BJ (cell line): ENCODE measurements at places on chromosomes 3 and 15.

DNA sequence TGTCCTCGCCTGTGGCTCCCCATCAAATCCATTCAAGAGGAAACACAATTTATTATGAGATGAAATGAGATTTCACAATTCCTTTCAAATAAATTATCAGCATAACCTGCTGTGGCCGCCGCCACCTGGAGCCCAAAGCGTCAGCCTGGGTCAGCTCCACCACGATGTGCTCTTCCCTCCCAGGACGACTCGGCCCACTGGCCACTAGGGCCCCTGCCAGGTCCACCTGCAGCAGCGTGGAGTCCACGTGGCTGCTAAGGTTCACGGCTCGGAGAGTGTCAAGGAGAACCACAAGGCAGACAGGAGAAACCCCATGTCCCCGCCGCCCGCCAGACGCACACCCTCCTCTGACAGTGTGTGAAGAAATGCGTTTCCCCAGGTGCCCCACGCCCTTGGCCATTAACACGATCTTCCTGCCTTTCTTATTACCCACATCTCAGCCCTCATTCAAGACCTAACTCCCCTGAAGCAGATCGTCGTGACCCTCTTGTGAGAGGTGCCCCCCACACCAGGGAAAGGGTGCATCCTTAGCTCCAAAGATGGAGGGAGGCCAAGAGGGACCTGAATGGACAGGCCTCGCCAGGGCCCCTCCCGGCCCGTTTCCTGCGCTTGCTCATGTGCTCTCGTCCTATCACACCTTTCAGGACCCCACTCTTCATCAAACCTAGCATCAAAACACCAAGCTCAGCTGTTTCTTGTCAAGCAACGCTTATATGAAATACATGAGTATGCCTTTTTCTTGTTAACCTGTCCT, 80.6 kb downstream of the OCA2 start:
- no peak for DNase-seq

GRCh38 chr3:162586591-162586990, 1090.0 kb downstream of the OTOL1 start:
- DNase-seq, result no peak

GRCh38 chr3:101212730-101213129, 107.6 kb downstream of the IMPG2 start:
- no peak for DNase-seq

DNA sequence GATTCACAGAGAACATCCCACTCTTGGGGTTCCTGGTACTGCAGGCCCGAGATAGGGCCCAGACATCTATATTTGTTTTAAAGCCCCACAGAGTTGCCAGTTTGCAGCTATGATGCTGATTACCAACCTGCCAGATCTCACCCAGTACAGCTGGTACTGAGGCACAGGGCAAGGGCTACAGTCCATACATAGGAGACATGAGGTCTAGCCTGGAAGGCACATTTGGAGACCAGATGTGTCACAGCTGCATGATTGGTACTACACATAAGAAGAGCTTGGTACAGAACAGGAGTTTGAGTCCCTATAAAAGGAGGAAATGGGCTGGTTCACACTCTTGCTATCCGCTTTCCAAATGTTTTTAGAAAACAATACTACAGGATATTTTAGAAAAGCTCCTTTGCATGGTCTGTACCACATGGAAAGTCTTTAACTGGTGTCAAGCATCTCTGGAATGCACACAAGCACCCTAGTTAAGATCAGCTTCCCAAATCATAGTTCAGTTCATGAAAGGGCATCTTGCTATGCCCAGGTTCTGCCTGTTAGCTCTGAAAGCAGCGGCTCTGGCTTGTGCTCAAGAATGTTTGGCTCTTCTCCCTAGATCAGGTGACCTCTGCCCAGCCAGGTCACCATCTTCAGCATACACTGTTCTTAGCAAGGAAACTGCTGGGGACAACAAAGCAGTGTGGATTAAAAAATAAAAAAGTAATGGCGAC, 20.6 kb downstream of the MTMR14 start:
- DNase-seq, result peak; percentile 15

GRCh38 chr3:138591392-138591791, 2.7 kb downstream of the CEP70 start:
- no peak for DNase-seq
